Activated CD4-positive, alpha-beta T cell treated with anti-CD3 and anti-CD28 coated beads, Interleukin-2, Interleukin-4, amounts not matched to agents 100 ng/mL and 50 ng/mL, durations not matched to agents 16 hours and 8 hours (primary cell): ENCODE measurements at places on chromosomes 12 and 14.

- peak; percentile 77 for DNase-seq
Measured at GRCh38 chr12:25364529-25365339, 114.0 kb upstream of the KRAS start.

GRCh38 chr12:18467620-18468245 is 206.4 kb downstream of the PIK3C2G start:
- no peak for DNase-seq

- peak; percentile 66 for DNase-seq
Measured at GRCh38 chr12:132084621-132085290, 59.4 kb downstream of the DDX51 start.

- no peak for DNase-seq
Measured at GRCh38 chr14:78048120-78048519, 122.1 kb upstream of the NRXN3 start.

DNA sequence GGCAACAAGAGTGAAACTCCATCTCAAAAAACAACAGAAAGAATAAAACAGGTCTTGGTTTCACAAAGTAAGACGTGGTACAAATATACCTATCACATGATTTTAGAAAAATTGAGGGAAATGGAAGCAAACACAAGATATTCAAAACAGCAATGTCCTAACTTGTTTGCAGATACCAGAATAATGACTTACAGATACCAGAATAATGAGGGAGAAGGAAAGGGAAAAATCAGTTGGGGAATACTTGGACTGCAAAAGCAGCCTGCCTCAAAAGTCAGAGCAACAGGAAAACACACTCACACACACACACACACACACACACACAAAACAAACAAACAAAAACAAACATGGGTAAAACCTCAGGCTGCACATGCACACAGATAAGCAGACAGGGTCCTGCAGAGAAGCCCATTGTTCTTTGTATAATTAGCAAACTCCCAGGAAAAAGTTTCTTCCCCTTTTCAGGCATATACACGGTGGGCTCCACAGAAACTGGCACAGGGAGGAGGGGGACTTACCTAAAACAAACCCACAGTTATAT is 65.7 kb upstream of the CAPRIN2 start:
- DNase-seq: no peak

DNA sequence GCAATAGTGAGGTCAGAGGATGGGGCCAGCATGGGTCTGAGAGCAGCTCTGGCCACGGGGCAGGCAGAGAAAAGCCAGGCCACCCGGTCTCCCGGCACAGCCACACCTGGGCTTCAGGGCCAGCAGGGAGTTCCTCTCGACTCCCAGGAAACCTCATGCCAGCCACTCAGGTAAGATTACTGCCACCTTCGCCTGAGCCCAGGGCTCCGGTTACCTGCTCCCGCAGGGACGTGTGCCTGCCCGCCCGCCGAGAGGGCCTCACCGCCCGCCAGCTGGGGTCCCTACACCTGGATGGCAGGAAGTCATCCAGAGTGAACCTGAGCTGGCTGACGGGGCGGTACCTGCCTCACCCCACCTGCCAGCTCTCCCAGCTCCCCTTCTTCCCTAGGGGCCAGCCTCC is 7.3 kb downstream of the JAG2 start:
- DNase-seq: no peak

- no peak for DNase-seq
Measured at GRCh38 chr14:104792101-104792884, 3.3 kb downstream of the AKT1 start.

GRCh38 chr14:74368441-74368840 is 20.2 kb downstream of the VRTN start:
- DNase-seq: no peak
